Stimulated activated naive CD8-positive, alpha-beta T cell treated with anti-CD3 and anti-CD28 coated beads, Interleukin-15, Interleukin-2, amounts not matched to agents 100 U/mL and 50 U/mL, for 24 hours (primary cell): ENCODE measurements at places on chromosomes 3 and 15.

DNA sequence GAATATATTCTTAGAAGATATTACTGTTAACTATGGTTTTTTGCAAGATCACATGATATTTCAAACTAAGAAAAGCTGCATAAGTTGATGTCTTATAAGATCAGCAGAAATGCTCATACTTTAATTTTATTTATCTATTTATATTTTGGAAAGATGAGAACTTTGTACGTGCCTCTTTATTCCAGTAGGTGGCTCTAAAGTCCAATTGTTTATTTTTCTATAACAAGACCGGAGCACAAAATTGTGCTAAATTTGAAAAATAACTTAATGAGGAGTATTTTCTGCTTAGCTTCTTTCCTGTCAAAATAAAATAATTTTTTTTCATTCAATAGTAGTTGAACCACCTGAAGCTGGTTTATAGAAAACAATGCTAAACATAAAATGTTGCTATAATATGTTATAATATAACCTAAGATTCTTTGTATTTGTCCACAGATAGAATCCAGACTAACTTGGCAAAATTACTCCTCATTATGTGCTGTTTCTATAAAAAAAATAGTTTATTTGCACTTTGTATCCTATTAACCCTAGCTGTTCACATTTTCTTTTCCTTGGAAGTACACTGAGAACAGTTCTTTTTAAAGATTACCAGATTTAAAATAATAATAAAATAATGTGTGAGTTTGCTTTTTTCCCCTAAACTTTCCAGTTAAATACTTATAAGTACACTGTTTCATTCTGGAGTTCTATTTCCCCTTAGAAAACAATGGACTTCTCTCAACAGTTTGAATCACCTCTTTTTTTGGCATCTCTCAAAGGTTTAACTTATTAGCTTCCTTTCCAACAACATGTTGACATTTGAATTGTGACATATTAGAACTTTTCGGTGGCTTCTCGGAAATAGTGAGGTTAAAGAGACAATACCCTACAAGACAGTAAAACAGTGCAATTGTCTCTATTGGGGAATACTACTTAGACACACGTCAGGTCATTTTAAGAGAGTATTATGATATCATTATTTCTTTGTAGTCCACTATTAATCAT is 530.0 kb downstream of the MECOM start:
- DNase-seq: no peak

DNA sequence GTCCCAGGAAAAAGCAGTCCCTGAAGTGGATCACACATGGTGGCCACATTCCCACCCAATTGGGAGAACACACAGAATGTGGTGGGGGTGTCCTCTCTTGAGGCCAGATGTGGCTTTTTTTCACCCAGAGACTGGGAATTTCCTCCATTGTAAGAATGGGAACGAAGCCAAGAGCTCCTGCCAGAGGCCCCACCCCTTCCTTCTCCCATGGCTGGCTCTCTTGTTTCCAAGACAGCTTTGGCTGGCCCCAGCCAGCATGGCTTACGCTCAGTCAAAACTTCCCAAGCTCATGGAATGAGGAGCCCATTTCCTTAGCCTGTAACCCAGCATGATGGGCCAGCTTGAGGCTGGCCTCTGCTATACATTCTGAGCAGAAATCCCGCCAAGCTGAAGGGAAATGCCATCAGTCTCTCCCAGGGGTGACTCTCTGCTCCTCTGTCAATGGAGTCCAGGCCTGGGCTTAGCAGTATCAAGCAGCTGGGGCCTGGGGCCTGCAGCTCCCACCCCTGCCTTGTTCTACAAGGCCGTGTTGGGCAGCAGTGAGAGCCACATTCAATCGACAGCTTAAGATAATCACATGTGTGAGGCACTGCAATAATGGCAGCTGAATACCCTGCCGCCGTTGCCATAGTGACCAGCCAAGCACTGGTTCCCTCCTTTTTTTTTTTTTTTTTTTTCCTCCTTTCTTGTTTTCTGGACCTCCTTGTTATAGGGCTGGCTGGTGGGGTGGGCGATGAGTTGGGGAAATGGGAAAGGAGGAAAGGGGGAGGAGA is 142.4 kb downstream of the EPHB1 start:
- DNase-seq: no peak

DNA sequence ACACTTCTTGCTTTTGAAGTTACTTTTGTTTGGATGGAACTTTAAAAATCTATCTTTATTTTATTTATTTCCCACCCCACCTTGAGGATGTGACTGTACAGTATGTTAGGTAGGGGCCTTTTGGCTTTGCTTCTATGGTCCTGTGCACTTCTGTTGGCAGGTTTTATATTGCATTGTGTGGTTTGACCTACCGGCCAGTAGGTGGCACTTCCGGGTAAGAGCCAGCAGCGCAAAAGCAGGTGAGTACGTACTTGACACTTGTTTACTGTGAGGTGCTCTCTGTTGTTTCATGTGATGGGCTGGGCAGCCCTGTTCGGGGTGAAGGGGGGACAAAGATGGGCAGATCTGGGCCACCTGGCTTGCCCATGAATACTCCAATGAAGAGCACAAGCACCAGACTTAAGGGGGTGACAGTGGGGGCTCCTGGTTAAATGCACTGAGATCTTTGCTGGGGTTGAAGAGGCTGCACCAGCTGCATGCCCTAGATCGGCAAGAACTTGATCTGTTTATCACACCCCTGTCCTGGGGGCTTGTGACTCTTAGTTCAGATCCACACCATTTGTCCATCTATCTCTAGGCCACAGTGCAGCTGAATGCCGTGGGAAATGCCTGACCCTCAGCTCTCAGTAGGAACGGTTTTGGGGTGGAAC is 131.6 kb downstream of the NLGN1 start:
- no peak for DNase-seq

GRCh38 chr3:112403103-112403502 is 70.1 kb downstream of the CD200 start:
- DNase-seq: no peak

DNA sequence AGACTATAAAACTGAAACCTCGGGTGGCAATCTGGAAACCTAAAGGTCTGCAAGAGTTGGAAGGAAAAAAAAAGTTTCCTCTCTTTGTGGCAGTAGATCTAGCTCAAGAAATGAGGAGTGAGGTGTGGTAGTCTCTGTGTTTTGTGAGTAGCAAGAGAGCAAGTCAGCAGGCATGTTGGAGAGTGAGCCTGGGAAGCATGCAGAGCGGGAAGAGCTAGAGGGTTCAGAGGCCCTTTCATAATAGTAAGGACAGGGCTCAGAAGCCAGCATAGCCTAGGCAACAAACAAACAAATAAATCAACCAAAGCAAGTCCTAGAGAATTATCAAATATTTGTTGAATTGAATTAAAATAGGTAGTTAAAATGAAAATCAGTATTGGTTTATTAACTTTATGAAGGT is 189.7 kb upstream of the CBLB start:
- DNase-seq: no peak

DNA sequence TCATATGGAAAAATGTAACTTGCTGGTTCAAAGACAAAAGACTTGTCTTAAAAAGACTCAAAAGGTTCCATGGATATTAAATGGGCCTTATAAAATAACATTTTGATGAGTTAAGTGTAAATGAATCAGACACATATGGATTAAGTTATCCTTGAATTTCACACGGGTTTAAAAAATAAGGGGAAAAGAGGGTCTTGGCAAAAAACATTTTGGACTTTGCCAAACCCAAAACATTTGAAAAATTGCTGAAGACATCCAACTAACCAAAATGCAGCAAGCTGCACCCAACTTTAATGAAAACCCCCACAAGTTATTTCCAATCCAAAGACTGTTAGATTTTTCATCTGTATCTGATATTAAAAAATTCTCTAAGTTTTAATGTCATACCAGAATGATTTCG is 200.7 kb downstream of the MEIS2 start:
- DNase-seq: no peak

DNA sequence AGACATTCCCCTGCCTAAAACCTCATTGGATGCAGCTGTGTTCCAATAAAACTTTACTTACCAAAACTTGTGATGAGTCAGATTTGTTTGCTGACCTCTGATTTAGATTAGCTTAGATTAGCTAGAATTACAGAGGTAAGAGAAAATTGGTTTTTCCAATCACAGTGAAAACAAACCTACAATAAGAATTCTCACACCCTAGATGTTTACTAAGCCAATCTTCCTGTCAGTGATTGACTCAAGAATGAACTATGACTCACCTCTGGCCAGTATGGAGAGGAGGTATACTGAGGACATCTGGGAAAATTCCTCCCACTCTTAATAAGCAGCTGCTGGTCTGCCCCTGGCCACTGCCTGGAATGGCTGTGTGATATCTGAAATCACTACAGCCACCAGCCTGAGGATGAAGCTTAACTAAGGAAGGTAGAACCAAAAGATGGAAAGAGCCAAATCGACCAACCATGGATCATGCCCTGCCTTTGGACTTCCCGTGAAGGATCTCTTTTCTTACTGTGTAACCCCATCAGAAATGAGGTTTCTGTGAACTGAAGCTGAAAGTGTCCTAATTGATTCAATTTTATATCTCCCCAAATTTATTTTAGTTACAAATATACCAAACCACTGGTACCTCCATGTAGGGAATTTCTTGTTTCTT is 19.0 kb upstream of the GHSR start:
- DNase-seq: no peak

DNA sequence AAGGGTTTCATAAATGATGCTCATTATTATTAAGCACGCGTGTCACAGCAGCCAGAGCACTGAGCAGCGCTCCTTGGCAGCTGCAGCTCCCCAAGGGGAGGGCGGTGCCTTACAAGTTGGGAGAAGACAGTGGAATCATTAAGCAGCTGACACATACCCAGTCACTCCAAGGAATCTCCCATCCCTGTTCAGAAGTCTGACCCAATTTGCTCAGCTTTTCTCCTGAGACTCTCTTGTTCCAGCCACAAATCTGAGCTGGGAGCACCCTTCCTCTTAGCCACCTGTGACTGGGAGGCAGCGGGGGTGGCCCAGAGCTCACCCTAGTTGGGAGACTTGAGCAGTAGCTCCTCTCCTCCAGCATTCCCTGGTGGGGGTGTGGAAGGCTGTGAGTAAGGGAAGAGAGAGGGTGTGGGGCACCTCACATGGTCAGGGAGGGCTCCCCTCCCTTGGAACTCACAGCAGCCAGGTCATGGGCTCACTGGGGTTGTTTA is 64.3 kb downstream of the DUT start:
- no peak for DNase-seq

GRCh38 chr3:14237457-14237856 is 58.8 kb downstream of the LSM3 start:
- no peak for DNase-seq

- DNase-seq: no peak
Measured at GRCh38 chr15:71357321-71357732, 242.1 kb downstream of the THSD4 start.

DNA sequence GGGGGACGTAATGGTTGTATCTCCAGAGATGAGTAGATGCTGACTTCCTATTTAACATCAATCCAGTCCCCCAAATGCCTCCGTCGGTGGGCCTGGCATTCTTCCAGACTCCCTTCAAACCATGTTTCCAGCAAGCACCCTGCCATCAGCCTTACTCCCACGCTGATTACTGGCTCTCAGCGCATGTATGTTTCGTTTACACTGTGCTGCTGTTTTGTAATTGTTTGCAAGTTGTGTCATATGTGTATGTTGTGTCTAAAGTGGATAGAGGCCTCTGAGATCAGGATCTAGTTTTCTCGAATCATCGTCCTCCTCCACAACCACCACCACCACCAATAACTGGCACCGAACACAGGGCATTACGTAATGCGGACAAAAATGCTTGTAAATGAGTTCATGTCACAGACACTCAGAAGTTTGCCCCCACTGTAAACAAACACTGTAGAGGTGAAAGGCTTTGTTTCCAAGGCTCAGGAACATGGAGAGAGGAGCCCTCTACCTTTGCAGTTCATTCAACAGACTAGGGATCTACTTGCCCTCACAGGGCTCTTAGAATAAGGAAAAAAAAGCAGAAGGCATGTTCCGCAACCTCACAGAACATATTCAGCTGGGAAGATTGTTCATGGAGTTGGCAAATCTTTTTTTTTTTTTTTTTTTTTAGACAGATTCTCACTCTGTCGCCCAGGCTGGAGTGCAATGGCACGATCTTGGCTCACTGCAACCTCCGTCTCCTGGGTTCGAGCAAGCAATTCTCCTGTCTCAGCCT is 46.1 kb upstream of the SEMA4B start:
- no peak for DNase-seq

DNA sequence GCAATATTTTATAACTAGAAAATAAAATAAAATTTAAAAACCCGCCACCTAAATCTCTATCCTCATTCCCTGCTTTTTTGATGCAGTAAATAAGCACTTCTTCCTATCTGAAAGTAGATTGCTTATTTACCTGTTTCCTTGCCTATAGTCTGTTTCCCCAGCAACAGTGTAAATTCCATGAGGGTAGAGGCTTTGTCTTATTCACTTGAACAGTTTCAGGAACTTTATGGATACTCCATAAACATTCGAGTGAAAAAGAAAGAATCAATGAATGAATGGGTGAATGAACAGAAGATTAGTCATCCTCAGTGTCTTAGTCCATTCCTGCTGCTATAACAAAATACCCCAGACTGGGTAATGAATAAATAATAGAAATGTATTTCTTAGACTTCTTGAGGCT is 41.7 kb downstream of the SHC4 start:
- DNase-seq: no peak

- DNase-seq: no peak
Measured at GRCh38 chr3:112133626-112134334, 732 bp upstream of the GCSAM start.

DNA sequence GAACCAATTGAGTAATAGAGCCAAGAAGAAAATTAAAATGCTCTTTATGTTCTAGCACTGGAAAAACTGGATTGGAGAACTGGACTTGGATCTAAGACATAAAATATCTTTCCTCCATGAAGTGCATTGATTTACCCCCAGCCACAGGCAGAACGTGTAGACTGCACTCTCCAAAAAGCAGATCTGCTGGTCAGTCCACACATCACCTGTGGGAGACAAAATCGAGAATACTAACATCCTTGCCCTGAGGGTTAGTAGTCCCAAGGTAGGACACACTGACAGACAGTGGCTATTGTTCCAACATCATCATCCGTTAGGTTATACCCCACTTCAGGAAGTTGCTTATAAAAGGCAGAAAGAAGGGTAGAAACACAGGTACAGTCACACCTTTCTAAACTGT is 257.1 kb upstream of the STT3B start:
- DNase-seq: no peak

DNA sequence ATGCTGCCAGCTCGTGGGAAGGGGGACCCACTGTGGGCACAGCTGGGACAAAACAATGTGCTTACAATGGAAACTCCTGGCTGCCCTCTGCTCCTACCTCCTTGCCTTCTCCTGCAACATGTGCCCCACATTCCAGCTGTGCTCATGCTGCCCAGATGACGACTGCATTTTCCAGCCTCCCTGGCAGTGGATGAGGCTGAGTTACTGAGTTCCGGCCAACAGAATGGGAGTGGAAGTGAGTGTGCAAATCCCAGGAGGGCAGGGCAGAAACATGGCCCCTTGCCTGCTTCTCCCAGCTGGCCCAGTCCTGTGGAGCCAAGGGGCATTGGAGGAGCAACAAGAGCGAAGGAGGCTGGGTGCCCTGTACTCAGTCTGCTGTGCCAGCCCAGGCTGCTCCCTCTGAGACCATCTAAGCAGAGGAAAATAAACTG is 17.1 kb downstream of the KLF15 start:
- no peak for DNase-seq

GRCh38 chr3:51657234-51657633 is 13.8 kb upstream of the TEX264 start:
- no peak for DNase-seq

GRCh38 chr3:59843821-59844220 is 794.0 kb upstream of the CFAP20DC start:
- no peak for DNase-seq
